ENCODE measurements at places on chromosomes 5 and 9.
A peak's percentile ranks its signal among the peaks of the same experiment; 100 is the strongest.

GRCh38 chr9:84804951-84805694, 135.6 kb downstream of the NTRK2 start:
- DNase-seq: no peak

- no peak for DNase-seq
Observed at GRCh38 chr9:121960665-121961064, 132.4 kb downstream of the TTLL11 start.

DNA sequence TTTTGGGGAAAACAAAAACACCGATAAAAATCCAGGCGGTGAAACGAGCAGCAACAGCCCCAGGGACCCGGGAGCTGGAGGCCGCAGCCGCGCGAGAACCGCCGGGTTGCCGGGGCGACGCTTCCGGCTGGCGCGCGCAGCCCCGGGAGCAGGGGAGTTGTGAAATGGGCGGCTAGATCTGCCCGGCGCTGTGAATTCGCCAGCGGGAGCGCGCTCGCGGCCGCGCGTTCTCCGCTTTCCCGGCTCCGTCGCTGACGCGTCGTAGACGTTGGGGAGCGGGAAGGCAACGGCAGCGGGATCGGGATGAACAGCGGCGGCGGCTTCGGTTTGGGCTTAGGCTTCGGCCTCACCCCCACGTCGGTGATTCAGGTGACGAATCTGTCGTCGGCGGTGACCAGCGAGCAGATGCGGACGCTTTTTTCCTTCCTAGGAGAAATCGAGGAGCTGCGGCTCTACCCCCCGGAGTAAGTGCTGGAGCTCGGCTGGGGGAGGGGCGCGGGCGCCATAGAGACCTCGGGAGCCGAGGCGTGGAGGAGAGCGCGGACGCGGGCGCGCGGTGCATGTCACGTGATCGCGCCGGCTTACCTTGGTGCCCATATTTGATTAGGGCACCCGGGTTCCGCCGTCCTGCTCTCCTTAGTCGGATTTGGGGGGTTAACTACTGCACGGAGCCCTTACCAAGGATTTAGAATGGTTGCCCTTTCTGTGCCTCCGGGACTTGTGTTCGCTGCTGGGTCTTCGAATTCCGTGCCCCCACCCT, at the start of gene SREK1:
SREK1 (plus strand) TSS at position 227 of the 760 bp plus-strand sequence; CDS start at position 304, 77 bp downstream.
- DNase-seq: peak; percentile 95

GRCh38 chr9:132168347-132168746, 6.5 kb downstream of the NTNG2 start:
- peak; percentile 50 for DNase-seq

DNA sequence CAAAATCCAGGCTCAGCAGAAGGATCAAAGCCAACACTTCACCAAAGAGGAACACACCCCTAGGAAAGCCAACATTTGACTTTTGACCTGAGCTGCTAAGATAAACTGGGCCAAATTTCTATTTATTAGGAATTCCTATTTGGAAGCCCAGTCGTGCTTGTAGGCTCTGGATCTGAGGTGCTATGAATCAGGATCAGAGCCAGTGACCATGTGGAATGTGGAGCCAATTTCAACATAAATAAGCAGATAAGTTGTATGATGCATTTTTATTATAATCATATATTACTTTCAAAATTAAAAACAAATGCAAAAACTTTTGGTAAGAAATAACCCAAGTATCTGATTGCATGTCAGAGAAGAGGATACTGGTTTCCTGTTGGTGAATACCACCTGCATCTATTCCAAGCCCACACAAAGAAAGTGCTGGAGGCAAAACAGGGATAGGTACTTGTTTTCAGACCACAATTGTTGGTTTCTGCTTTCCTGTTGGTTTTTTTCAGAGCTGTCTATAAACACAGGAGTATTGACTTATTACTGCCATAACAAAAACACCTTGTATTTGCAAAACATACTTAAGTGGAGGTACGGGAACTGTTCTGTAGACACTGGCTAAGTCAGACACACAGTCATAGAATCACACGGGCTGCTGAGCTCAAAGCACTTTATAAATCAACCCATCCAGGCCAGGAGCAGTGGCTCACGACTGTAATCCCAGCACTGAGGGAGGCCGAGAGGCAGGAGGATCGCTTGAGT, 52.8 kb downstream of the ARL15 start:
- DNase-seq: no peak

DNA sequence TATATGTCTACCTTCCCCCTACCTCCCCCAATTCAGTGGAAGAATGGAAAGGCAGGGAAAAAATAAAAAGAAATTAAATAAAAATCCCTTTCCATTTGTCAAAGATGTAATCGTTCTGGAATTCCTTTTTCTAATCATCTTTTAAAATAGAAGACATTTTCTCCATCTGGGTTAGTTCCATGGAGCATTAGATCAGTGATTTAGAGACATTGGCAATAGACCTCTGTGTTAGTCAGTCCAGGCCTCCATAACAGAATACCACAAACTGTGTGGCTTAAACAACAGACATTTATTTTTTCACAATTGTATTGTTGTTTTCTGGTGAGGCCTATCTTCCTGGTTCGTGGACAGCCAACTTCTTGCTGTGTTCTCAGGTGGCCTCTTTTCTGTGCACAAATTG, 516.6 kb upstream of the DAB2 start:
- no peak for DNase-seq

All from pancreas (tissue), 10 donors.